NCI-H187 treated with DMSO at 0.1 percent for 48 hours (cell line): ENCODE measurements at places on chromosomes 2 and 18.

DNA sequence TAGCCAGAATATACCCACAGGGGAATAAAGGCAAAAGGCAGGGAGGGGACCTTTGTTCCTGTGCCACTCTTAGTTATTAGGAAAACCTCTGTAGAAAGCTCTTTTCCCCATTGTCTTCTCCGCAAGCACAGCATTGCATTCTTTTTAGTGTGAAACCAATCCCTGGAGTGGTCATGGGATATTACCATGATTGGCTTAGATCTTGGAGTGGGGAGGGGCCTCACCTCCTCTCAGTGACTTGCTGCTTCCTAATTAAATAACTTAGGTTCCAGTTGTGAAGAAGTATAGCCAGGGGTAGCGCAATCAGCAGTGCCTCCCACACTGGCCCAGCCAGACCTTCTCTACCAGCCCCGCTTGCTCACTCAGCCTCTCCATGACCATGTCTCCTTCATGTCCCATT lies 49.9 kb upstream of the AFF3 start:
- no peak for DNase-seq

- DNase-seq = no peak
Measured at GRCh38 chr2:240918258-240919091, 12.3 kb downstream of the CROCC2 start.

- DNase-seq = no peak
Measured at GRCh38 chr2:216405588-216405987, 6.7 kb upstream of the SMARCAL1 start.

DNA sequence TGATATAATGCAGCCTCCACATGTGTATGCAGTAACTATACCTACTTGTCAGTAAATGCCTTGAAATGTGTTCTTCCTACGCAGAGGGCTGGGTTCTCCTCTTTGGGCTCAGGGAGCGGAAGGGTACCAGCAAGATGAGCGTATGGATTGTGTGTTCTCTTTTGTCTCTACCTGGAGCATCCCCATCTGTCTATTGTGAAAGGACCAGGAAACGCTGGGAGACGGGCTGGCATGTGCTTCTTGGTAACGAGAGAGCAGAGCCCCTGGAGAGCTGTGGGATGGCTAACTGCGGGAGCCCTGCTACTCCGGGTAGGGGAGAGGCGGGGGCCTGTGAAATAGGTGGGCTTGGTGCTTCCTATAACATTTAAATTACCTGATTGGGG lies 80.9 kb downstream of the BCL2 start:
- no peak for DNase-seq

- no peak for DNase-seq
Measured at GRCh38 chr18:55096263-55096951, 137.1 kb upstream of the CCDC68 start.

GRCh38 chr2:238226698-238227586 lies 12.9 kb downstream of the HES6 start:
- no peak for DNase-seq

DNA sequence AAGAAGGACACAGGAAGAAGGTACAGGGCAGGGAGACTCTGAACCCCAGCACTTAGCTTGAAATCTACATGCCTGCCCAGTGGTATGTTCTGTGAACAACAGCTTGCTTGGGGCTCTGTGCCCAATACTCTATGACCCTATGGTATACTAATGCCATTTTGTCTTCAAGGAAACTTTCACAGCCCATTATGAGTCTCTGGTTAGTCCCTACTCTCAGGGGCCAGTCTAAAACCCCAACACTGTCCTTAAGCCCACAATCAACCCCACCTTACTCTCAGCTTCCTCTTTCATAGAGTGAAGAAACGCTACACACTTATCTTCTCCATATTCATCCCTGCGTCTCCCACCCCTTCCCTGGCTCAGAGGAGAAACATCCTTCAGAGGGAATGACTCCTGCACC lies 16.0 kb downstream of the NEB start:
- DNase-seq = no peak

GRCh38 chr18:57805117-57805516 lies 2.0 kb upstream of the ATP8B1 start:
- DNase-seq = no peak

DNA sequence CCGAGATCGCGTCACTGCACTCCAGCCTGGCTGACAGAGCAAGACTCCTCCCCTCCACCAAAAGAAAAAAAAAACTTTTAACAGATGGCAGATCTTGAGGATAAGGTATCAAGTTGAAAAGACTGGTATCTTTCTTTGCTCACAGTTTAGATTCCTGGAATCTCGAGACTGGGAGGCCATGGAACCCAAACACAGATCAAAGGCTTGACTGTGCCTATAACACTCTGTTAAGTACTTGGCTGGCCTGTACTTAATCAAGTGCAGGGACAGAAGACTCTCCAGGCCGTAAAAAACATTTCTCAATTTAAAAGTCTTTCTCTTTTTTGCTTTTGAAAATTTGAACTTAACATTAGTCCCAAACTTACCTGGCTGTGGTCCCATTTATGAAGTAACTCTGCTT lies 107.1 kb upstream of the ZNF516 start:
- DNase-seq = no peak

GRCh38 chr2:22359071-22359672 lies 1025.8 kb upstream of the KLHL29 start:
- no peak for DNase-seq
